ENCODE measurements at places on chromosomes 5 and 9. TPM values are rescaled to one million over a fixed set of nuclear protein-coding genes. Genes with fewer than 3 reads are reported as not detected.

SLC6A3 gene
- 0.37 TPM for total RNA-seq

PCDHA13 gene
- not detected for total RNA-seq

KCTD16 gene
- 0.01 TPM for total RNA-seq

WDR38 gene
- total RNA-seq: not detected

FGD3 gene
- total RNA-seq: 0.36 TPM

PCDHGB6 gene
- not detected for total RNA-seq

PDE8B gene
- 1.1 TPM for total RNA-seq

HACD4 gene
- total RNA-seq: 1.1 TPM

LCN9 gene
- total RNA-seq: not detected

ZNF462 gene
- 3.6 TPM for total RNA-seq

PCDHA11 gene
- 0.04 TPM for total RNA-seq

ADGRD2 gene
- total RNA-seq: not detected

MARCOL gene
- total RNA-seq: not detected

TMEM232 gene
- not detected for total RNA-seq

C5orf34 gene
- total RNA-seq: 4.3 TPM

DBN1 gene
- total RNA-seq: 53.3 TPM

PCDHGB3 gene
- 0.12 TPM for total RNA-seq

SPATA31E1 gene
- total RNA-seq: not detected

PFN3 gene
- not detected for total RNA-seq

FAM153A gene
- not detected for total RNA-seq

SELENOP gene
- 0.61 TPM for total RNA-seq

IFNA21 gene
- not detected for total RNA-seq

CDKN2A gene
- total RNA-seq: 0.23 TPM

IGFBPL1 gene
- 2.4 TPM for total RNA-seq

All from A549 treated with ZK216348 at 1 μM for 4 hours (cell line).